ENCODE measurements at places on chromosomes 1 and 21. TPM values are rescaled to one million over a fixed set of nuclear protein-coding genes. Genes with fewer than 3 reads are reported as not detected.

Gene EFNA3
- polyA plus RNA-seq = not detected

Gene DISC1
- polyA plus RNA-seq = 2.2 TPM

Gene KDF1
- polyA plus RNA-seq = 1.6 TPM

Gene ELF3
- not detected for polyA plus RNA-seq

Gene OR2T6
- polyA plus RNA-seq = not detected

Gene PALMD
- polyA plus RNA-seq = not detected

Gene C1orf141
- not detected for polyA plus RNA-seq

Gene FMN2
- polyA plus RNA-seq = not detected

Gene GPR37L1
- 0.50 TPM for polyA plus RNA-seq

Gene MRPS21
- 76.6 TPM for polyA plus RNA-seq

Gene ASPM
- polyA plus RNA-seq = not detected
